ENCODE measurements at places on chromosomes 11 and 22.

- DNase-seq: no peak
Measured at GRCh38 chr11:130553306-130553705, 104.9 kb downstream of the ADAMTS15 start.

GRCh38 chr11:129750343-129751292, 65.0 kb upstream of the TMEM45B start:
- peak; percentile 81 for DNase-seq

- DNase-seq: no peak
Measured at GRCh38 chr11:114036958-114037357, 22.6 kb upstream of the ZBTB16 start.

DNA sequence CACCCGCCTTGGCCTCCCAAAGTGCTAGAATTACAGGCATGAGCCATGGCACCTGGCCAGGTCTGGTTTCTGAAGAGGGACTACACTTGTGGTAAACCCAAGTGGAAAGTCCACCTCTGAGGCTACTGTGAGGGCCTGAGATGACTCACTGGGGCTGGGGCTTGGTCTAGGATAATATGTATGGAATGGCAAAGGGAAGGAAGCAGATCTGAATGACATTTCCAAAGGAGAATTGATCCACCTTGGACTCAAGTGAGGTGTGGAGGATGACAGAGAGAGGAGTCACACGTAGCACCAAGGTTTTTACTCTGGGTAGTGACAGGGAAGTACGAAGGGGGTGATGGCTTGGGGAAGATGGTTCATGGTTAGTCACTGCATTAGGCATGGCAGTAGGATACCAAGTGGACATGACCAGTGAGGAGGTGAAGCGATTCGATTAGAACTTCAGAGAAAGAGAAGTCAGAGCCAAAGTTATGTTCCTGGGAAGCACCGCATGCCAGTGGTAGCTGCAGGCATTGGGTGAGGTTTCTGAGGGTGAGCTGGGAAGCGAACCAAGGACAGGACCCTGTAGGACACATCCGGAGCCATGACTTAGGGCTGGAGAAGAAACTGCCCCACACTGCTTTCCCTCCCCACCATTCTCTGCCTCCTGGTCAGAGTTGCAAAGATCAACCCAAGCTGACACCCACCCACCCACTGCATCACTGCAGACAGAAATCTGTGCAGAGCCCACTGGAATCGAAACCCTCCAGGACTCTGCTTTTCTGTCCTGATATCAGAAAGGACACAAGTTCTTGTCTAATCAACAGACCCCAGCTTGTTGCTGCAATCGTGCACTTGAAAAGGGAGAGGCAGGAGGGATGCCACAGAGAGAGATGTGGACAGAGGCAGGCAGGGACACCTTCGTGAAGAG, 13.0 kb upstream of the BCL9L start:
- no peak for DNase-seq

DNA sequence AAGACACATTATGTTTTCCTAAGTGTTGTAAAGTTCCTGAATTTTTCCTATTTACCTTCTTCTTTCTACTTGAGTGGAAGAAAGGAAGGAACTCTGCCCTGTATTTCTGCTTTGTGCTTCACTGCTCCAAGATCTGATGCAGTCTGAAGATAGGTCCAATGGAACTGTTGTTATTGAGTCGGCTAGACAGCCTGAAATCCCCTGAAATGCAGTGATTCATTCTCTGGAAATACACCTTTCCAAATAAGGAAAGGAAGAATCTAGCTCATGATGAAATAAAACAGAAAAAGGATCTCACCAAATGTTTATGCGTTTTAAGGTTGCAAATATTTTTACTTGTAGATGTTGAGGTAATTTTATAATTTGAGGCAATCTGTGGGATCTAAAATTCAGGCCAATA, 322.8 kb downstream of the GUCY1A2 start:
- DNase-seq: no peak

GRCh38 chr22:37922191-37922590, 16.1 kb downstream of the MICALL1 start:
- no peak for DNase-seq
